Activated CD4-positive, alpha-beta memory T cell treated with anti-CD3 and anti-CD28 coated beads, Interleukin-2, amount 10 ng/mL, durations not matched to agents 7 days and 5 days (primary cell): ENCODE measurements at places on chromosomes 4 and X. TPM values are rescaled to one million over a fixed set of nuclear protein-coding genes. Genes with fewer than 3 reads are reported as not detected.

Gene HTR2C
- total RNA-seq, result not detected

DNA sequence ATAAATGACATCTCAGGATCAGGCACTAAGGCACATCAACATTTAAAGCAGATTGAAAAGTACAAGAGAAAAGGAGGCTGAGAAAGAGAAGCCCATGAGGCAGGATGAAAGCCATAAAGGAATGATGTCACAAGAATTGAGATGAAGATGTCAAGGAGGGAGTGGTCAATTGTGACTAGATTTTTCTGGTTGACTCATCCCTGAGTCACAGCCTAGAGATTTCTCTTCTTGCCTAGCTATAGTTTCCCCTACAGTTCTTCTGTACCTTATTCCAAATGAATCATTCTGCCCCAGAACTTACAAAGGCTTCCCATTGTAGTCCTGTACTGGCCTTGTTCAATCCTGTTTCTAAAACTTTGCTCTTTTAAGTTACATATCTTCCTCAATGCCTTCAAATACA, 3.4 kb upstream of the USP53 start:
- no peak overlapping the region for H3K4me3 ChIP-seq
- no peak for DNase-seq
- no peaks in the 10 kb centered on the region for H3K36me3 ChIP-seq
- peaks cover 28% of the 10 kb centered on the region for H3K4me1 ChIP-seq
- H3K27me3 ChIP-seq, result peaks cover 7% of the 10 kb centered on the region

DNA sequence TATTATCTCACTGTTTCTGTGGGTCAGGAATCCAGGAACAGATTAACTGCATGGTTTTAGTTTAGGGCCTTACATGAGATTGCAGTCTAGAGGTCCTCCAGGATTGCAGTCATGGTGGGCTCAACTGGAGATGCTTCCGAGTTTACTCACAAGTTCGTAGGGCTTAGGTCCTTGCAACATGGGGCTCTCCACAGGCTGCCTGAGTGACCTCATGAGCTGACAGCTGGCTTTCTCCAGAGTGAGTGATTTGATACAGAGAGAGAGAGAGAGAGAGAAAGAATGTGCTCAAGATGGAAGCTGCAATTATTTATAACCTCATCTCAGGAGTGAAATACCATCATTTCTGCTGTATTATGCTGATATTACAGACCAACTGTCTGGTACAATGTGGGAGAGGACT, 168.9 kb downstream of the GPAT3 start:
- no peak overlapping the region for H3K4me3 ChIP-seq
- no peaks in the 10 kb centered on the region for H3K36me3 ChIP-seq
- H3K27ac ChIP-seq, result no peak overlapping the region
- no peaks in the 10 kb centered on the region for H3K4me1 ChIP-seq
- no peaks in the 10 kb centered on the region for H3K27me3 ChIP-seq

DNA sequence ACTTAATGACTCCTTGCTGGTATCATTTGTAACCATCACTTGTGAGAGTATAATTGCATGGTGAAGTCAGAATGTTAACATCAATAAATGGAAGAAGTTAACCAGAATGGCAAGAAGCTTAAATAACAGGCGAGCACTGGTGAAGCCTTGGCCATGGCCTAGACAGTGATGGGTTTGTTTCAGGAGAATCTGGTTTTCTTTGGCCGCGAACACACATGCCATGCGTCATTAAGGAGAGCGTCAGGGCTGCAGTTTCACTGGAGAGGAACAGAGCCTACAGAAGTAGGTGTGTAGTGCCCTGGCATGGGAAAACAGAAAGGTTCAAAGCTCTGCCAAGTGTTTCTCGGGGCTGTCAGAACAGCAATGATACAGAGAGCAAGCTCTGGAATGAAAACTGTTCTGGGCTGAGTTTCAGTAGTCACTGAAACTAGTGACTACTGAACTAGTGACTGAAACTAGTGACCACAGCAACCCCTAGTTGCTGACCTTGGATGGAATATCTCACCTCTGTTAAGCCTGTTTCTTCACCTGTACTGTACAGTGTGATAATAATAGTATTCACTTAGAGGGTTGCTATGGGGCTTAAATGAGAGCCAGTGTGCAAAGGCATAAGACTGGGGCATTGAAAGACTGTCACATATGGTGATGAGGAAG, 93.8 kb downstream of the C4orf51 start:
- H3K36me3 ChIP-seq, result peaks cover 26% of the 10 kb centered on the region
- H3K4me3 ChIP-seq, result no peak overlapping the region
- no peak overlapping the region for H3K27ac ChIP-seq
- DNase-seq, result no peak
- H3K27me3 ChIP-seq, result no peaks in the 10 kb centered on the region

- H3K36me3 ChIP-seq, result no peaks in the 10 kb centered on the region
- H3K4me3 ChIP-seq, result no peak overlapping the region
- DNase-seq, result no peak
- H3K4me1 ChIP-seq, result no peaks in the 10 kb centered on the region
- H3K27ac ChIP-seq, result no peak overlapping the region
These were observed 73.9 kb downstream of the AMOT start for GRCh38 chrX:112766774-112767173.

Gene KDR
- total RNA-seq, result not detected

Gene DGKK
- total RNA-seq, result not detected

GRCh38 chrX:129781134-129781672, 1.5 kb downstream of the SASH3 start:
- peak overlapping the region; percentile 92 for H3K27ac ChIP-seq
- H3K36me3 ChIP-seq, result peaks cover 66% of the 10 kb centered on the region
- peak; percentile 89 for DNase-seq

DNA sequence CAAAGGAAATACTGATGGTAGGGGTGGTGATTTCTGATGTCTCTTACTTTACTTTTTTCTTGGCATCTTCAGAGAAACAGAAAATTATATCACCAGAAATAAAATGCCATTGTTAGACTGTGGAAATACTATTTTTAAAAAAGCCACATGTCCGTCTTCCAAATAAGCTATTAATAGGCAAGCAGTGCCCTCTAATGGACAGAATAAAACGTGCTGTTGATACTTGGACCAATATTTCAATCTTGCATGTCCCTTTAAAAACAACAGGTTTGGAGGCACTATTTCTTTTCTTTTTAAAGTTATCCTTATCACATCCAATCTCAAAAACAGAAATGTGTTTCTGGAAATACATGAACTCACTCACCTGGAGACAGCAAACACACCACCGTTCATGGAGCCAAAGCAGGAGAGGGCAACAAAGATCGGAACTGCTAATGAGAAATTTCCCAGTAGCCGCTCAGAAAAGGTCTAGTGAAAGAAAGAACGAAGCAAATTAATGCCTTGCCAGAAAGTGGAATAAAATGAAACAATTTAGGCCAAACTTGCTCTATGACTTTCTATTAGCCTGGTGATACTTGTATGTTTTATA, 59.2 kb downstream of the SLC7A11 start:
- H3K4me1 ChIP-seq, result no peaks in the 10 kb centered on the region
- DNase-seq, result no peak
- no peak overlapping the region for H3K4me3 ChIP-seq
- no peak overlapping the region for H3K27ac ChIP-seq
- H3K27me3 ChIP-seq, result no peaks in the 10 kb centered on the region

GRCh38 chr4:113636877-113637276, 124.7 kb downstream of the CAMK2D start:
- H3K27me3 ChIP-seq, result no peaks in the 10 kb centered on the region
- H3K4me1 ChIP-seq, result peaks cover 41% of the 10 kb centered on the region
- DNase-seq, result peak; percentile 47
- H3K36me3 ChIP-seq, result peaks cover 11% of the 10 kb centered on the region

- no peak overlapping the region for H3K27ac ChIP-seq
- H3K27me3 ChIP-seq, result no peaks in the 10 kb centered on the region
- no peak for DNase-seq
- H3K36me3 ChIP-seq, result peaks cover 35% of the 10 kb centered on the region
These were observed 75.5 kb downstream of the NYX start for GRCh38 chrX:41522671-41523070.

GRCh38 chrX:107146670-107147069, 28.0 kb upstream of the RBM41 start:
- no peak overlapping the region for H3K4me3 ChIP-seq
- DNase-seq, result no peak

Gene AMER1
- total RNA-seq, result 2.9 TPM

DNA sequence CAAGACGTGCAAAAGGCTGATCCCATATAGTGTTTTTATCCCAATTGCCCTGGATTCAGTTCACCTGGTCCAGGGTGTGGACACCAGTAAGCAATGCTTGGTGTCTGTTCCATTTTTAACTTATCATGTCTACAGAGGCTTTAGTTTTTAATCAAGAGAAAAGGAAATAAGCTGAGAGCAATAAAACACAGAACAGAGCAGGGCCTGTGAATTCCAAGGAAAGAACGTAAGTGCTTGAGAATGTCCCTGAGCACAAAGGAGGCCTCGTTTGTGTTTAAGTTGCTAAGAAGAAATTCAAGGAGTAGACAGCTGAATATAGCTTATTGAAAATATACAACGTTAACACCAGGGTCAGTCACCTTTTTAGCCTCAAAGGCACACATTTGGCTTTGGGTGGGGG, 191.3 kb downstream of the GPC3 start:
- H3K36me3 ChIP-seq, result no peaks in the 10 kb centered on the region
- H3K4me3 ChIP-seq, result no peak overlapping the region
- H3K27ac ChIP-seq, result no peak overlapping the region
- DNase-seq, result no peak
- no peaks in the 10 kb centered on the region for H3K4me1 ChIP-seq

GRCh38 chrX:39693298-39693697, 404.5 kb downstream of the BCOR start:
- H3K27me3 ChIP-seq, result peaks cover 24% of the 10 kb centered on the region
- no peaks in the 10 kb centered on the region for H3K4me1 ChIP-seq
- DNase-seq, result no peak

GRCh38 chr4:79381161-79381560, 26.9 kb downstream of the GK2 start:
- no peaks in the 10 kb centered on the region for H3K36me3 ChIP-seq
- no peak for DNase-seq

Gene SRP72
- 142 TPM for total RNA-seq

GRCh38 chr4:1293531-1293941, 3.8 kb downstream of the MAEA start:
- H3K27me3 ChIP-seq, result no peaks in the 10 kb centered on the region
- peak overlapping the region; percentile 18 for H3K27ac ChIP-seq
- H3K36me3 ChIP-seq, result peaks cover 30% of the 10 kb centered on the region
- peaks cover 52% of the 10 kb centered on the region for H3K4me1 ChIP-seq
- no peak overlapping the region for H3K4me3 ChIP-seq
- DNase-seq, result no peak
